Placental pericyte (primary cell): ENCODE measurements at places on chromosomes 1 and 21. TPM values are rescaled to one million over a fixed set of nuclear protein-coding genes. Genes with fewer than 3 reads are reported as not detected.

TFAP2E gene
- total RNA-seq: under 0.01 TPM in 1 of 2 replicates, not detected in the other

HCRTR1 gene
- not detected in 2 replicates for total RNA-seq

USP1 gene
- 13.8 and 35.8 TPM in 2 replicates for total RNA-seq

RIPPLY3 gene
- total RNA-seq: under 0.01 TPM in 1 of 2 replicates, not detected in the other

ANKRD34A gene
- total RNA-seq: 0.44 and 3.1 TPM in 2 replicates

C1orf87 gene
- not detected in 2 replicates for total RNA-seq

WLS gene
- total RNA-seq: 107 and 282 TPM in 2 replicates

KLHDC9 gene
- 0.66 and 1.1 TPM in 2 replicates for total RNA-seq

GSTM1 gene
- total RNA-seq: not detected in 2 replicates

NBPF4 gene
- 0.14 and 0.66 TPM in 2 replicates for total RNA-seq

RAP1A gene
- 18.8 and 29.9 TPM in 2 replicates for total RNA-seq

IGSF3 gene
- under 0.01 and 1.1 TPM in 2 replicates for total RNA-seq

PRAMEF14 gene
- total RNA-seq: not detected in 2 replicates

PIGR gene
- total RNA-seq: not detected in 2 replicates

GNG4 gene
- 0.44 and 3.4 TPM in 2 replicates for total RNA-seq

GPR37L1 gene
- under 0.01 and 0.22 TPM in 2 replicates for total RNA-seq

SPATA46 gene
- not detected in 2 replicates for total RNA-seq

IL23R gene
- total RNA-seq: not detected in 2 replicates

TCHHL1 gene
- total RNA-seq: not detected in 2 replicates

SLC37A1 gene
- 0.43 and 0.88 TPM in 2 replicates for total RNA-seq

S100A2 gene
- total RNA-seq: 1.1 and 2.1 TPM in 2 replicates

SH2D2A gene
- total RNA-seq: 0.14 TPM in 1 of 2 replicates, not detected in the other

IRF6 gene
- total RNA-seq: under 0.01 and 0.14 TPM in 2 replicates

GALE gene
- 42.7 and 63.9 TPM in 2 replicates for total RNA-seq

DEPDC1 gene
- 1.1 and 55.7 TPM in 2 replicates for total RNA-seq

SYT2 gene
- total RNA-seq: not detected in 2 replicates

PLPPR5 gene
- under 0.01 TPM in 1 of 2 replicates, not detected in the other for total RNA-seq

RHOU gene
- total RNA-seq: 1.3 and 28.9 TPM in 2 replicates

JMJD4 gene
- total RNA-seq: 32.8 and 46.6 TPM in 2 replicates

MAP3K21 gene
- total RNA-seq: 1.1 and 1.5 TPM in 2 replicates

CCDC30 gene
- 0.43 and 0.66 TPM in 2 replicates for total RNA-seq

EFNA3 gene
- total RNA-seq: 0.43 and 0.66 TPM in 2 replicates

KPRP gene
- total RNA-seq: not detected in 2 replicates

KANK4 gene
- total RNA-seq: not detected in 2 replicates

HIVEP3 gene
- total RNA-seq: 8.7 and 9.4 TPM in 2 replicates

LCE1C gene
- not detected in 2 replicates for total RNA-seq

UBASH3A gene
- not detected in 2 replicates for total RNA-seq

PDE4B gene
- 11.8 and 72.3 TPM in 2 replicates for total RNA-seq

NLRP3 gene
- total RNA-seq: 1.3 and 8.9 TPM in 2 replicates

PGLYRP4 gene
- total RNA-seq: not detected in 2 replicates

SPATA21 gene
- not detected in 2 replicates for total RNA-seq

FCRL2 gene
- total RNA-seq: not detected in 2 replicates

NEXN gene
- total RNA-seq: 5.7 and 10.2 TPM in 2 replicates
